ENCODE measurements at places on chromosomes 4 and X. TPM values are rescaled to one million over a fixed set of nuclear protein-coding genes. Genes with fewer than 3 reads are reported as not detected.

TMPRSS11A gene
- not detected for total RNA-seq

ABCB7 gene
- 37.8 TPM for total RNA-seq

ARHGAP36 gene
- not detected for total RNA-seq

PDCL2 gene
- not detected for total RNA-seq

CDKL2 gene
- total RNA-seq, result 0.46 TPM

FAM114A1 gene
- 71.3 TPM for total RNA-seq

SCD5 gene
- 13.5 TPM for total RNA-seq

CSAG1 gene
- total RNA-seq, result not detected

CXCL10 gene
- total RNA-seq, result 0.30 TPM

F8A3 gene
- total RNA-seq, result 1.1 TPM

L1CAM gene
- 3.0 TPM for total RNA-seq

GABRB1 gene
- not detected for total RNA-seq

MAOB gene
- total RNA-seq, result not detected

CD99 gene
- total RNA-seq, result 261 TPM

HSD17B13 gene
- total RNA-seq, result not detected

ATP1B4 gene
- not detected for total RNA-seq

AMBN gene
- not detected for total RNA-seq

KLKB1 gene
- not detected for total RNA-seq

PABPC4L gene
- total RNA-seq, result 0.42 TPM

RAB9A gene
- 32.8 TPM for total RNA-seq

TBC1D8B gene
- total RNA-seq, result 5.8 TPM

USP26 gene
- total RNA-seq, result not detected

TBC1D9 gene
- 12.2 TPM for total RNA-seq

MCF2 gene
- total RNA-seq, result 3.0 TPM

UGT2A1 gene
- not detected for total RNA-seq

AKAP4 gene
- total RNA-seq, result not detected

GAGE12H gene
- total RNA-seq, result not detected

CT45A5 gene
- total RNA-seq, result not detected

RHOH gene
- not detected for total RNA-seq

RTL3 gene
- total RNA-seq, result not detected

XK gene
- total RNA-seq, result 0.46 TPM

RGN gene
- total RNA-seq, result not detected

PTPN13 gene
- total RNA-seq, result 48.6 TPM

MTMR1 gene
- total RNA-seq, result 17.3 TPM

C4orf36 gene
- 6.0 TPM for total RNA-seq

CDX4 gene
- total RNA-seq, result not detected

KIAA1210 gene
- not detected for total RNA-seq

TMEM33 gene
- 58.9 TPM for total RNA-seq

HSFX2 gene
- total RNA-seq, result not detected

NDNF gene
- not detected for total RNA-seq

ZCCHC12 gene
- not detected for total RNA-seq

PORCN gene
- total RNA-seq, result 38.1 TPM

SUV39H1 gene
- 6.3 TPM for total RNA-seq

HEPH gene
- total RNA-seq, result 6.5 TPM

ARR3 gene
- not detected for total RNA-seq

GPC3 gene
- total RNA-seq, result not detected

FRG2 gene
- not detected for total RNA-seq

TCEAL5 gene
- not detected for total RNA-seq

RNF128 gene
- 0.53 TPM for total RNA-seq

SLC34A2 gene
- not detected for total RNA-seq

RS1 gene
- total RNA-seq, result not detected

HTN3 gene
- total RNA-seq, result not detected

TBX22 gene
- total RNA-seq, result not detected

HELT gene
- total RNA-seq, result not detected

TMEM47 gene
- total RNA-seq, result 5.8 TPM

GCNA gene
- 0.39 TPM for total RNA-seq

CENPVL1 gene
- total RNA-seq, result not detected

DCAF4L1 gene
- total RNA-seq, result not detected

MAGEA2 gene
- not detected for total RNA-seq

PPP2R2C gene
- 0.80 TPM for total RNA-seq
